Activated T-cell treated with anti-CD3 and anti-CD28 coated beads for 48 hours (primary cell): ENCODE measurements at places on chromosomes 5 and 9.

DNA sequence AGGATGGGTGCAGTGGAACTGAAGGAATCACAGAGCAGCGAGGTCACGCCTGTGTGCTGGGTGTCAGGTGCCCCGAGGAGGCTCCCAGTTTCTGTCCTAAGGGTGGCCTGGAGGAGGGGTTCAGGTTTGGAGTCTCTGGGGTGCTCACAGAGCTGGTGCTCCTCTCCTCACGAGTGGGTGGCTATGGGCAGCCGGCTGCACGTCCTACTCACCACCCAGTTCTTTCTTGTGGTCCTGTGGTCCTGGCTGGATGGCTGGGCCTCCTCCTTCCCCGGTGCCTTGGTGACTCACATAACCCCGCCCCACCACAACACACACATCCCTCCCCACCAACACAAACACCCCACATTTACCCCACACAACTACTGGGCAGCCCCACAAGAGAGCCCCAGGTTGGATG, 9.9 kb upstream of the PTGS1 start:
- DNase-seq, result no peak

DNA sequence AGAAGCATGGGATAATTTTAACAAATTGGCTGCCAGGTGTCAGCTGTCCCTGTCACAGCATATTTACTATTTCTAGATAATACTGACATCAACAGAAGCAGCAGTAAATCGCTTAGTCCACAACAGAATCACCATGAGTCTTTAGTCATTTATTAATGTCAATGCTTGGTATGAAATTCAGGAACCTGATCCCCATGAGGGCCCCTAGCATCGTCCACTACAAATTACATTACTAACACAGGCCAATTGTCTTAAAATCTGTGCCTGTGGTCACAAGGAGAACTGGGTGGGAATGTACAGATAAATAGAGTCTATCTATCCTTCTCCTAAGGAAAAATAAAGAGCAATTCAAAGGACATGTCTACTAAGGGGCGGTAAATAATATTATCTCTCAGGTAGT, 76.1 kb downstream of the TSSK1B start:
- DNase-seq, result no peak

DNA sequence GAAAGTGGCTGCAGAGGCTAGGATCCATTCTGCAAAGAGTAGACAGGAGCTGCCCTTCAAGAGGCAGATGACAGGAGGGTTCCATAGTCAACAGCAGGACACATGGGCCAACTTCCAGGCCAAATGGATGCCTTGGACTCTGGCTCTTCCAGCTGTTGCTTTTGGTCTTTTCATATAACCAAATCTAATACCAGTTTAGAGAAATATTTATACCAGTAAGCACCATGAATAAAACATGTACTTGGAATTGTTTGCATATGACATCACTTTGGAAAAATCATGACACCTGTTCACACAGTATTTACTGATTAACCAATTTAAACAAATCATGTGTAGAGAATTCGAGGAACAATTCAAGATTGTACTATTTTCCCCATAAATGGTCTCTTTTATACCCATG, 481.3 kb downstream of the DMRT2 start:
- DNase-seq, result no peak

DNA sequence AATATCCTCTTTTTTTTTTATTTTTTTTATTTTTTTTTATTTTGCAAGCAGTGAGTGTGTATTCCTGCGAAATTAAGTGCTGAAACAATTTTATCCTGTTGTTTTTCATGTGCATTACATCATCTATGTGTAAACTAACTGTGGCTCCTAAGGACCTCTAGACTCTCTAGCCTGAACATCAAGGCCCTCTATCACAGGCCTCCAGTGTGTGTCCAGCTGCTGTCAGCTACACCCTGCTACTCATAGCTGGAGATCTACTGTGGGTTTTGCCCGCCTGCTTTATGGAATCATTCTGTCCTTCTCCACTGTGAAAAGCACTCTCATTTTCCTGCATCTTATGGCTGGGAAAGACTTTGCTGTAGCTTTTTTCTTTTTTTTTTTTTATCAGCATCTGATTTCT, 157.8 kb downstream of the KCTD16 start:
- DNase-seq, result no peak

- DNase-seq, result no peak
Observed at GRCh38 chr9:111957856-111958631, 61.4 kb downstream of the UGCG start.

- DNase-seq, result no peak
Observed at GRCh38 chr5:40791715-40792139, 6.4 kb downstream of the PRKAA1 start.

DNA sequence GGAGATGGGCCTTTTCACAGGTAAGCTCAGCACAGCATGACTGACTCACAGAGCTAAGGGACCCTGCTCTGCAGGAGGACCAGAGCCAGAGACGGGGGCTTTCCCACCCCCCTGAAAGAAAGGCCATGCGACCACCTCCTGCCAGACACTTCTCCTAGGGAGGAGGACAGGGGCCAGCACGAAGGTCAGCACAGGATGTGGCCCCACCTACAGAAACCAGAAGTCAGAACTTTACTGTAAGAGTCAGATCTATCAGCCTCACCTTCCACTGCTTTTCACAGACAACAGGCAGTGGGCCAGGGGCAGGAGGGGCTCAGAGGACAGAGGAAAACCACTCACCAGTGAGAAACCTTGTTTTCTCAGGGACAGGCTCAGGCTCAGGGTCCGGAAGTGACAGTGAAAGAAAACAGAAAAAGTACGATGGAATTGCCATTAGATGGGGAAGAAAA, 37.9 kb downstream of the CCNJL start:
- DNase-seq, result no peak

DNA sequence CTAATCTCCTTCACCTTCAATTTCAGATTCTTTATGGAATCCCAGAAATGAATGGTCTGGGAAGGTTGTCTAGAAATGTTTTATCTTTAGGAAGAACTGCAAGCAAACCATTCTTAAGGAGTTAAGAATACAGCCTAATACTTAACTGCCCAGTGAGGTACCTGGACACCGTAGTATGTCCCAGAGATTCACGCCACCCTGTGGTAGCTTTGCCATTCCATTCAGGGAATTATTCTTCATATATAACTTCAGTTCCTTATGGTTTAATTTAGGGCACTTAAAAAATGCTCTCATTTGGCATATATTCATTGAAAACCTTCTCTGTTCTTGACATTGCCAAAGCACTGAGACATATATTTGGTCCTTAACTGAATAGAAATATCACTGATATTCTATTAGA, 49.7 kb downstream of the ACTBL2 start:
- no peak for DNase-seq
